Cortex of kidney (tissue), 1 donor: ENCODE measurements at places on chromosomes 6 and 20.
A peak's percentile ranks its signal among the peaks of the same experiment; 100 is the strongest.

DNA sequence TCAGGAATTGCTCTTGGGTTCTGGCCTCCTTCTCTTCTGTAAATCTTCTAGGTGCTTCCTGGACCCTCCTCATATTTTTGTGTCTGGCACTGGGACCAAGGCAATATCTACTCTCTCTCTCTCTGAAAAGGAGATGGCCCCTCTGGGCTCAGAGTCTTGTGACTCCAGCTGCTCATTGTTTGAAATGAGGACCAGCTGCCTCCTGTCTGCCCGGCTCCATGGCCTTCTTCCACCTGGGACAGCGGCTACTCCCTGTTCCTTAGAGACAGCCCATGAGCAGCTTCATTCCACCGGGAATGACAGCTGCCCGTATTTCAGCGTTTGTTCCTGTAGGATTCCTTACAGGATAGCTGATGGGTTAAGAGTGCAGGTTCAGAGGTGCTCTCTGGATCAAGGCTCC is 2.9 kb downstream of the TGM3 start:
- no peak for DNase-seq

GRCh38 chr6:163620670-163621330 is 206.3 kb downstream of the QKI start:
- no peak for DNase-seq

- DNase-seq: no peak
Measured at GRCh38 chr6:11374036-11375010, 141.9 kb upstream of the NEDD9 start.

- DNase-seq: no peak
Measured at GRCh38 chr6:41371992-41372831, 36.8 kb downstream of the NCR2 start.

- no peak for DNase-seq
Measured at GRCh38 chr20:59456342-59457279, 147.7 kb upstream of the PHACTR3 start.

- DNase-seq: no peak
Measured at GRCh38 chr6:42088101-42088591, 37.8 kb downstream of the TAF8 start.

DNA sequence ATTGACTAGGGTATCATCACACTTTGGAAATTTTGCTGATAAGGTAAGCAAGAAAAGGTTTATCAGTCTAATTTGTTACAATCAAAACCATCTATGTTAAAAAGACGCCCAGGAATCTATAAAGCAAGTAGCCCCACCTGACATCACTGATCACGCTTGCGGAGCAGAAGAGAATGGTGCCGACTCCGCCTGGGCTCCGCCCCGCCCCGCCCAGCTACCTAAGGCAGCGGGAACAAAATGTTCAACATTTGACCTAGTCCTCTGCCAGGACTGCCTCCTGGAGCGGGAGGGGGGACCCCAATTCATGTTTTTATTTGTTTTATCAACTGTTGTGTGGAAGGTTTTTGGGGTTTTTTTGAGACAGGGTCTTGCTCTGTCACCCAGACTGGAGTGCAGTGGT is 520.5 kb downstream of the PREX1 start:
- DNase-seq: no peak

- no peak for DNase-seq
Measured at GRCh38 chr20:8291873-8292272, 159.8 kb downstream of the PLCB1 start.

GRCh38 chr6:80489911-80490635 is 383.6 kb downstream of the BCKDHB start:
- no peak for DNase-seq

DNA sequence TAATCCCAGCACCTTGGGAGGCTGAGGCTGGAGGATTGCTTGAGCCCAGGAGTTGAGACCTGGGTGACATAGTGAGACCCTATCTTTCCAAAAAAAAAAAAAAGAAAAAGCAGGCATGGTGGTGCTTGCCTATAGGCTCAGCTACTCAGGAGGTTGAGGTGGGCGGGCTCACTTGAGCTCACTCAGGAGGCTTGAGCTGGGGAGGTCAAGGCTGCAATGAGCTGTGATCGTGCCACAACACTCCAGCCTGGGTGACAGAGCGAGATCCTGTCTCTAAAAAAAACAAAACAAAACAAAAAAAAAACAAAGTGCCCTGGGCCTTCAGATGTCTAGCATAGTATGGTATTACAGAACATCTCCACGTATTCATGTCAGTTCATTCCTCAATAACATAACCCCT is 42.9 kb downstream of the ZFAND3 start:
- no peak for DNase-seq

DNA sequence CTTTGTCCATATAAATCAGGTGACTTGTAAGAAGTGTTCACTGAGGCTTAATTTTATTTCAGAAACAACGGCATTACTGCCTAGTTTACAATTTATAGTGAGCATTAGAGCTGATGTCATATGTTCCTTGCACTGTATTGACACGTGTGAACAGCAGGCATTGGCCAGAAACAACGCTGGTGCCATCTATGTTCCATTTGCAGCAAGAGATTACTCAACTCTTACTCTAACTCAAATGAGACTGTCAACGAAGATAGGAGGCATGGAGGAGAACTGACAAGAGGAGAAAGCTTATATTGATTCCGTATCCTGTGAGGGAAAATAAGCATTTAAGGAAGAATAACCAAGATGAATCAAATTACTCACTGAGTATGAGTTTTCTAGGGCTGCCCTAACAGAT is 48.4 kb downstream of the MTFR2 start:
- DNase-seq: no peak

- DNase-seq: no peak
Measured at GRCh38 chr20:53642196-53643030, 48.8 kb upstream of the ZNF217 start.

DNA sequence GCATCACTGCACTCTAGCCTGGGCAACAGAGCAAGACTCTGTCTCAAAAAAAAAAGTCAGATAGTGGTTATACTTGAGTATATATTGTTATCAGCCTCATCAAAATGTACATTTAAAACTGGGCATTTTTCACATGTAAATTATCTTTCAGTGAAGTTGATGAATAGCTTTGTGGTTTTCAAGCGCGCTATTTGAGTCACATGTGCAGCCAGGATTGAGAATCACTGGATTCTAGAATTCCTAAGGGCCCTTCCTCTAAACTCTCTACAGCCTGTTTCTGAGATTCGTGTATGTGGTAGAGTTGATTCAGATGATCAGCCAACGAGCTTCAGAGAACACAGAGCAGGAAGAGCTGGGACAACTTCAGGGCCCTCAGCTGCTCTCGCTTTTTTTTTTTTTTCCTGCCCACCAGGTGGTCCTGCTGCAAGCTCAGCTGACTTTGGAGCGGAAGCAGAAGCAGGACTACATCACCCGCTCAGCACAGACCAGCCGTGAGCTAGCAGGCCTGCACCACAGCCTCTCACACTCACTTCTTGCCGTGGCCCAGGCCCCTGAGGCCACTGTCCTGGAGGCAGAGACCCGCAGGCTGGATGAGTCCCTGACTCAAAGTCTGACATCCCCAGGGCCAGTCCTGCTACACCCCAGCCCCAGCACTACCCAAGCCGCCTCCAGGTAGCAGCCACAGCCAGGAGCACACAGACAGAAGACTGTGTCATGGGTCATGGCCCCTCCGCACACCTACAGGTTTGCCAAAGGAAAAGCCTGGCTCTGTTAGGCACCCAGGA is 18.3 kb downstream of the C20orf173 start:
- DNase-seq: no peak

GRCh38 chr20:59042796-59043631 is 428 bp upstream of the PRELID3B start:
- peak; percentile 40 for DNase-seq

GRCh38 chr20:51361258-51361657 is 181.3 kb downstream of the NFATC2 start:
- DNase-seq: no peak

GRCh38 chr6:45375449-45375848 is 2.3 kb downstream of the SUPT3H start:
- DNase-seq: no peak

DNA sequence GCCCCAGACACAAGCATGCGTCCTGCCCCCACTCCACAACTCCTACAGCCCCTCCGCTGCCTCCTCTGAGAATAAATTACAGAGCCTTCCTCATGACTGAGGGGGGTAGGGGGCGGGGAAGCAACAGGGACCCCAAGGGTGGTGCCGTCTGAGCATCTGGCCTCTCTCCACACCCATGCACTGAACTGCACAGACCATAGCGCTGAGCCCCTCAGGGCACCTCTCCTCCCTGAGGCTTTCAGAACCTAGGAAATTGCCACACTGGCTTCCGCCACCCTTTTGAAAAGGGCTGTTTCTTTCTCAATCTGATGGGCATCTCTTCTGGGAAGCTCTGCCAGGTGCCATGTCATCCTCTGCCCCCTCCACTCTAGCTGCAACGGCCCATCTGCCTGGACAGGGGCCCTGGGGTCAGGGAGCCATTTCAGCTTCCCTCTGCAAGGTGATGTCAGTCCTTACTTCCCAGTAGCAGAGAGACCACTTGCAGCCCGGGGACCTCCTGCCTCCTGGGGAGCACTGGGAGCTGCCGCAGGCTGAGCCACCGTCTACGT is 2.5 kb downstream of the CST7 start:
- no peak for DNase-seq

GRCh38 chr20:53365539-53366075 is 228.0 kb downstream of the ZNF217 start:
- DNase-seq: no peak

GRCh38 chr6:13383328-13384163 is 55.2 kb upstream of the TBC1D7 start:
- no peak for DNase-seq

GRCh38 chr6:106529438-106529837 is 99.9 kb downstream of the RTN4IP1 start:
- no peak for DNase-seq

DNA sequence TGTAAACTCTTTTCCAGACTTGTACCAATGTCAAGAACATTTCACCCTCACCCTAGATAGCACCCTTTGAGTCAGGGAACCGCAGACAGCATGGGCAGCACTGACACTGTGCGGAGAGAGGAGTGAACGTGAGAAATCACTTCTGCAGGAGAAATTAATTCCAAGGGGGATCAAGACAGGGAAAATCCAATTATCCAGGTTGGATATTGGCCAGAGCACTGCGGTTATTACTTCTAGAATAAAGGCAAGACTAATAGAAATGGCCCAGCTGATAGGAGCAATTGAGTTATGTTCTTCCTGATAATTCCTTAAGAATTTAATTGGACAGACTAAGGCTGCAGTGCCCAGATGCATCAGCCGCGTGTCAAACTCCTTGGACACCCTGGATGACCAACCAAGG is 179.6 kb downstream of the SMOC2 start:
- DNase-seq: no peak

- DNase-seq: no peak
Measured at GRCh38 chr20:19539191-19539590, 218.9 kb upstream of the RIN2 start.

- DNase-seq: no peak
Measured at GRCh38 chr6:129766959-129767728, 57.2 kb upstream of the ARHGAP18 start.

DNA sequence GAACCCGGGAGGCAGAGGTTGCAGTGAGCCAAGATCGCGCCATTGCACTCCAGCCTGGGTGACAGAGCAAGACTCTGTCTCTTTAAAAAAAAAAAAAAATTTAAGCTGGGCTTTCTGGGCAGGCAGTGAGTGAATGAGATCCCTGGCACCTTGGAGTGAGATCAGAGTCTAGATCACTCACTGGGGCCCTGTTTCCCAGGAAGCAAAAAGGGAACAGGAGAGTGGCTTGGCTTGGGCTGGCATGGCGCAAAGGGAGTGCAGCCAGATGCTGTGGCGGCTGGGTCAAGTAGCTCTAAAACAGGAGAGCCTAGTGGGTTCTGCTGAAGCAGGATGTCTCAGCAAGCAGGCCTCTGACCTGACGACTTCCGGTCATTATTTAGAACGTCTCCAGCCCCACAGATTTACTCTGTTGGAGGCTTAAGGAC is 10.4 kb downstream of the PLCG1 start:
- no peak for DNase-seq

DNA sequence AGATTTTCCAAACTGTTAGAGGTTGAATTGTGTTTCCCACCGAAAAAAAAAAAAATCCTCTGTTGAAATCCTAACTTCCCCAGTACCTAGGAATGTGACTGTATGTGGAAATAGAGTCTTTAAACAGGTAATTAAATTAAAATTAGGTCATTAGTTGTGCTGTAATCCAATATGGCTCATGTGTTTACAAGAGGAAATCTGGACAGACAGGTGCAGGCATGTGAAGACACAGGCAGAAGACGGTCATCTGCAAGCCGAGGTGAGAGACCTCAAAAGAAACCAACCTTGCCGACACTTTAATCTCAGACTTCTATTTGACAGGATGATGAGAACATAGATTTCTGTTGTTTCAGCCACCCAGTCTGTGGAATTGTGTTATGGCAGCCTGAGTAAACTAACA is 28.6 kb upstream of the EZR start:
- DNase-seq: no peak

DNA sequence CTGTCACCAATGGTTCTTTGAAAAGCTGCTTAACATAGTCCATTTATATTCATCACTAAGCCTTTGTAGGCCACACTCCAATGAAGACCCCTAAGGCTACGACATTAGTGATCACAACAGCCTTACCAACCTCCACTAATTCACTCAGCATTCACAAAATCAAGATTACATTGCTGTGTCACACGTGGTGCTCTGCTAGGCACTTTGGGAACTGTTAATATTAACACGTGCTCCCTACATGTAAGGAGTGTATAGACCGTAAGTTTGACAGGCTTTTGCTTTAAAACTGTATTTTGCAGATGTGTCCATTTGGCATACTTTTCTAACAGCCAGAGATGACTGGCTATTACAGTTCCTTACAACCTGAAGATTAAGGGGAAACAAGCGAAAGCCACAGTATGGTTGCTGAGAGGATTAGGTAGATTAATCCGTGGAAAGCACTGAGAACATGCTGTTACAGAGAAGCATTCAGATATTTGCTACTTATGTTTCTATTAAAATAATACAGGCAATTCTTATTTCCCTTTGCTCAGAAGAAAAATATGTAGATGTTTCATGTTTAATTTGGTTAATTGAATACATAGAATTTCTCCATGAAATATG is 69.7 kb downstream of the SAMD3 start:
- no peak for DNase-seq

GRCh38 chr6:66897576-66897975 is 1190.5 kb upstream of the EYS start:
- DNase-seq: no peak

- no peak for DNase-seq
Measured at GRCh38 chr20:44738813-44739477, 6.7 kb upstream of the KCNK15 start.

GRCh38 chr20:32327087-32327681 is 30.9 kb upstream of the ASXL1 start:
- no peak for DNase-seq

- DNase-seq: no peak
Measured at GRCh38 chr6:98539741-98540140, 294.6 kb upstream of the POU3F2 start.

- DNase-seq: no peak
Measured at GRCh38 chr6:87465051-87465450, 7.7 kb upstream of the SLC35A1 start.

- no peak for DNase-seq
Measured at GRCh38 chr20:64079273-64080012, at the start of gene RGS19. TSS of gene RGS19 (minus strand) at chr20:64079518. CDS start at chr20:64076886, 2,632 bp downstream.

DNA sequence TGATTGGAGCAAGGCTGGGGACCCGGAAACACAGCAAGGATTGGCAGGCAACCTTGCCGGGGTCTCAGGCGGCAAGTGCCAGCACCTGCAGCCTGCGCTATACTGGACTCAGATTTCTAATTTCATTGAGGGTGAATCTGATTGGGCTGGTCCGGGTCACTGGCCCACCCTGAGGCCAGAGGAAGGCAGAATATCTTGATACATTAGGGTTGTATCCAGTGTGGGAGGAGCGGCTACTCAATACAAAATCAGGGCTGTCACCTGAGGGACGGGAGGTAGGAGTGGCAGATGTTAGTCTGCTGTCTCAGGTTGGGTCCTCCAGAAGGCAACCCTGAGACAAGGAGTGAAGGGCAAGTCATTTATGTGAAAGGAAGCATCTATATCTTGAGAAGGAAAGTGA is 40.7 kb downstream of the BFSP1 start:
- no peak for DNase-seq
